ENCODE measurements at places on chromosomes 13 and 19.
A peak's percentile ranks its signal among the peaks of the same experiment; 100 is the strongest.

DNA sequence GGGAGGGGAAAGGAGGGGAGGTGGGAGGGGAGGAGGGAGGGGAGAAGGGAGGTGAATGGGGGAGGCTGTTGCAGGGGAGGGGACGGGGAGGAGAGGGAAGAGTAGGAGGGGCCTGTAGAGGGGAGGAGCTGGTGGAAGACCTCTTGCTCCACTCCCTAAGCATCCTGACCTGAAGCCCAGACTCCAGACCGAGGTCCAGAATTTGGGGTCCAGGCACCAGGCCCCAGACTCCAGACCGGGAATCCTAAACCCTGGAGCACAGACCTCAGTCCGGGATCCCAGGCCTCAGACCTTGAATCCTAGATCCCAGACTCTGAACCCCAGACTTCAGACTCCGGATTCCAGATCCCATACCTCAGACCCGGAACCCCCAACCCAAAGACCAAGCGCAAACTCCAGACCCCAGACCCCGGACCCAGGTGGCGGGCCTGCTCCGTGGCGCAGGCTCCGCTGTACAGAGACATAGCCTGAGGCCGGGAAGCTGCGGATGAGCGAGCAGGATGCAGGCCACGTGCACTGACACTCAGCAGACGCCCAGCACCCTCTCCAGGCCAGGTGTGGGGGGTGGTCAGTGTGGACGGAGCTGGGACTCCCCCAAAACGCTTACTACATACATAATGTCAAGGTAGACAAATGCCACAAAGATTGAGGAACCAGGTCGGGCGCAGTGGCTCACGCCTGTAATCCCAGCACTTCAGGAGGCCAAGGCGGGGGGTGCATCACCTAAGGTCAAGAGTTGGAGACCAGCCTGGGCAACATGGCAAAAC lies 710 bp upstream of the BTBD2 start:
- DNase-seq: peak; percentile 60

- no peak for DNase-seq
These were observed 276.9 kb downstream of the UQCRFS1 start for GRCh38 chr19:28936001-28936400.

DNA sequence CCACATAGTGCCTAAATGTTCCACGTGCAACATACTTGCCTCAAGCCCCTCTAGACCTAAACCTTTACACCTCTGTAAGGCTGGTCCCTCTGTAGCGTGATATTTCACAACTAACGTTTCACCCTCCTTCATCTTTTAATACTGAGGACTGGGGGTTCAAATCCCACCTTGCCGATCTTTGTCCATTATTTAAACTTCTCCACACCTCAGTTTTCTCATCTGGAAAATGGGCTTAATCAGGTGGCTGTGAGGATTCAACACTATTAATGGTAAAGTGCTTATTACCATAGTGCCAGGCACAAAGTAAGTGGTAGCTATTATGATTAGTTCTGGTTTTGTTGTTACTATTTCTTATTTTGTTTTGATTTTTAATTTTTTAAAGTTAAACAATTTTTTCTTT lies 7.5 kb upstream of the ADAMTS10 start:
- DNase-seq: no peak

DNA sequence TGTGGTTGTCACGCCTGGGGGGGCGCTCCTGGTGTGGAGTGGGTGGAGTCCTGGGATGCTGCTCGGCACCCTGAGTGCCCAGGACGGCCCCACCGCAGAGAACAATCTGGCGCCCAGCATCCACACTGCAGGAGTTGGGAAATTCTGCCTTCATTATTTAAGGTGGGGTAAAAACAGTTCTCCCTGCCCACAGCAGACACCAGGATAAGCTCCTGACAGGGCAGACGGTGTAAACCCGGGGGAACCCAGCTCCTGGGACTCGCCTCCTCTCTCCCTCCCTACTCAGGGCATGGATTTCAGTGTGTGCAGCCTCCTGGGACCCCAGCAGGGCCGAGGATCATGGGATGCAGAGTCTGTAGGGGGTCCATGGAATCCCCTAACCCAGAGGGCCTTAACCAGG lies 7.7 kb upstream of the WDR18 start:
- DNase-seq: no peak

GRCh38 chr13:103066781-103067345 lies 646 bp upstream of the SLC10A2 start:
- no peak for DNase-seq

DNA sequence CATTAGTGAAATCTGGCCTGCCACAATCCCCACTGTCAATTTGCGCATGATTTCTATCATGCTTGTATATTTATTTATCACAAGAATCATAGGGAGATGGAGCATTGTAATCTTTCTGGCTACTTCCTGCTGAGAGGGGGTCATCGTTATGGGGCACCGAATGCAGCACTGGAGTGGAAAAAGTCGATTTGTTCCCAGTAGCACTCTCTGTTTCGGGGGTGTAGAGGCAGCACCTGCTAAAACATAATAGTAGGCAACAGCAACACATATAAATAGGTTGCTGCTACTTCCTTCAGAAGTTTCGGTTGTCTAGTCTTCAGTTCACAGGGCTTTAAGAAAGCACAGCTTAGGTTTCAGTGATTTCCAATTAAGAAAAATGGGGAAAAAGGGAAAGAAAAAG lies 23.4 kb upstream of the CEACAM21 start:
- no peak for DNase-seq

DNA sequence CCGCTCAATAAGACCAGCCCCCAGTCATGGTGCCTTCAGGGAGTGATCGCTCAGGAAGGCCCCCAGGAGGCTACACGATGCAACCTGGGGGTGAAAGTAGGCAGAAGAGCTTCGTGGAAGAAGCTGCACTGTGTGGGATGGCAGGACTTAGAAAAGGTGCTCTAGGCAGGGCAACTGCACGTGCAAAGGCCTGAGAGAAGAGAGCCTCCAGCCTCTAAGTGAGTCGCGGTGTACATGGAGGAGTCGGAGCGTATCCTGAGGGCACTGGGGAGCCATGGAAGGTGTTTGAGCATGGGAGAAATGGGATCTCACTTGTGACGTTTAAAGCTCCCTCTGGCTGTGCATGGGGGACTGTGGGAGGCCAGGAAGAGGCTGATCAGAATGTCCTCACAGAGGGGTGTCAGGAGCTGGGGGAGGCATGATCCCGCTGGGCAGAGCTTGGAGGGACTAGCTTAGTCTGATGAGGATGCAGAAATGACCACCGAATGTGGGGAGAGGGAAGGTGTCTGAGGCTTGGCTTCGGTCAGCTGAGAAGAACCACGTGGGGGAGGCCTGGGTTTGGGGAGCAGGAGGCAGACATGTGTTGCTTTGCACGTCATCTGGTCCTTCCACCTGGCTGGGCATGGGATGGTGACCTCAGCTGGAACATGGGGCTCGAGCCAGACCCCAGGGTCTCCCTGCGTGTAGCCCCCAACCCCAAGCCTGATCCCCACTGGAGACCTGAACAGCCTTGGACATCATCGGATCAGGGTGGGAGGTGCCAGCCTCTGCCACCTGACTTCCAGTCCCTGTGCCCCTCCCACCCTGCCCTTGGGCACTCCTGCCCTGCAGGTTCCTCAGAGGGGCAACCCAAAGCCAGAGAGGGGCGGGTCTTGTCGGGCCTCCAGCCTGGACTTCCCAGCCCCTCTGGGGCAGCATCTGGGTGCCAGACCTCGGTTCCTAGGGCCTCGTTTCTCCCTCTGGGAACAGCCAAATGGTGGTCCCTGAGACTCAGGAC lies 1.1 kb downstream of the APC2 start:
- peak; percentile 16 for DNase-seq

DNA sequence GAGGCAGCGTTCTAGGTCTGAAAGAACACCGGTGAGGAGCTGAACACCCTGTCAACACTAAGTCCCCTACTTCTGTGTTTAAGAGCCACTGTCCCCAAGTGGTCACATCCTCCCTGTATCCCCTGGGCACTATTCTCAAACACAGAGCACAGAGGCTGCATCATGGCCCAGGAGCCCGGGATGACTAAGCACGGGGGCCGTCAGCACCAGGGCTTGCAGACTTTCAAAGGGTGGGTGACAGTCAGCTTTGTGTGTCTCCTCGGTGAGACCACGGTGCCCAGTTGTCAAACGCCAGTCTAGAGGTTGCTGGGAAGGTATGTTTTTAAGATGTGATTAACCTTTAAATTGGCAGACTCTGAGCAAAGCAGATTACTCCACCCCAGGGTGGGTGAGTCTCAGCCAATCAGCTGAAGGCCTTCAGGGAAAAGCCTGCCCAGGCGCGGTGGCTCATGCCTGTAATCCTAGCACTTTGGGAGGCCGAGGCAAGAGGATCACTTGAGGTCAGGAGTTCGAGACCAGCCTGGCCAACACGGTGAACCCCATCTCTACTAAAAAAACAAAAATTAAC lies 8.0 kb downstream of the MAP2K2 start:
- DNase-seq: no peak

DNA sequence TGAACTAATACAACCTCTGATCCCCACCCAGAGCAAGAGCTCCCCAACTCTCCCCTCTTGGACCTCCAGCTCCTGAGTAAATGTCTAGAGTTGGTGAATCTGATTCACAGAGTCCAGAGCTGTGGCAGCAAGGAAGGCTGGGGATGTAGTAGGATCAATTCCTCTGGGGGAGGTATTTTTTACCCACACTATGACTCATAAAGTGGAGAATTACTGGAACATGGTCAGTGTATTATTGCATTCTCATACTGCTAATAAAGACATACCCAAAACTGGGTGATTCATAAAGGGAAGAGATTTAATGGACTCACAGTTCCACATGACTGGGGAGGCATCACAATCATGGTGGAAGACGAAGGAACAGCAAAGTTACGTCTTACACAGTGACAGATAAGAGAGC lies 496.7 kb downstream of the EFNB2 start:
- DNase-seq: no peak

GRCh38 chr19:1465191-1466016 lies 13.6 kb downstream of the C19orf25 start:
- DNase-seq: no peak

DNA sequence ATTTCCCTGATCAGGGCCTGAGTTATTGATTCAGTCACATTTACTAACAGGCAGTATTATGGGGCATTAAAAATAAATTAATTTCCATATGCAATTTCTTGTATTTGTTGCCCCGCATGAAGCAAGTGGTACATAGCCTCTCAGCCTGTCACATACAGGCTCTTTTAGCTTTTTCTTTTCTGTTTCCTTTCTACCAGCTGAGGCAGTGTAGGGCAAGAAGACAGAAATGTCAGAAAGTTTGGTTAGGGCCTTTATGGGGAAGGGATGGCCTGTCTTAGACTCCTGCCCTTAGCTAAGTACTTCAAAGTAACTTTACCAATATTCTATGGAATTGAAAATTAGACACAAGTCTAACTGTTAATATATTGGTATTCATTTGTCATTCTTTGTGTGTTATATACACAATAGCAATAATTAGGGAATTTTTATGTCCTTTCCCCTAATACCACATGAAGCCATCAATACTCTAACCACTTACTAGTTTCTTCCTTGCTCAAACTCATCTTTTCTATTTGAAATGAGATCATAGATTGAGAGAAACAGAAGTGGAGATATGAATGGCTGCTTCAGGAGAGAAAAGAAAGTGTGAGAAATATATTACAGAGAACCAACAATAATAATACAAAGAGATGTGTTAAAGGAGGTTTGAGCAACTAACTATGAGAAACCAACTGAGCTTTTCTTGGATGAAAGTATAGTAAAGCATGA lies 669.6 kb downstream of the PCDH17 start:
- no peak for DNase-seq

DNA sequence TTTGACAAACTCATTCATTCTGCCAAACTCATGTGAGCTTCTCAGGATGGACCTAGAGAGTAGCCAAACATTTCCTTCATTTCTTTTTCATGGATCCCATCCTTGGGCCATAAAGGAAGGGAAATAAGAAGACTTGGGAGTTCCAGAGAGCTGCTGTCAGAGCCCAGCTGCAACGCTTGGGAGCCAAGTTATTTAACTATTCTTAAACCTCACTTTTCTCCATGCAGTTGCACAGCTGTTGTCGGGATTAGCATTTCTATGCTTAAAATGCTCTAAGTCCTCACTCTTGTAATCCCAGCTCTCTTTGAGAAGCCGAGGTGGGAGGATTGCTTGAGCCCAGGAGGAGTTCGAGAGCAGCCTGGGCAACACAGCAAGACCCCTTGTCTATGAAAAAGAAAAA lies 11.7 kb upstream of the CASP14 start:
- DNase-seq: no peak

Data from hippocampal formation (tissue), 2 donors.